ENCODE measurements at places on chromosomes 5 and 9.

DNA sequence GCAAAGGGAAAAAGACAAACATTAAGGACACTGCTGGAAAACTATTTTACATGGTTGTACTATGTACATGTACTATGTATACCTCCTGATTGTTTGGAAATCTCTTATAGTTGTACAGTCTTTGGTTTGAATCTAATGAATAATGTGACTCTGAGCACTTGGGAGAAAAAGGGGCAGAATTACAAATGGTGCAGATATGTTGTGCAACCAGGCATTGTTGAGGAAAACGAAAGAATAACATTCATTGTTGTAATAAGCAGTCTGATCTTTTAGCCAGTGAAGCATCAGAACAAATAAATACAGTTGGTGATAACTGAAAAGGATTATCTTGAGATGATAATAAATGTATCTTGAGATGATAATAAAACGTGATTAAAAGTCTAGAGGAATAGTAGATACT is 87.2 kb downstream of the CSNK1G3 start:
- no peak for DNase-seq

DNA sequence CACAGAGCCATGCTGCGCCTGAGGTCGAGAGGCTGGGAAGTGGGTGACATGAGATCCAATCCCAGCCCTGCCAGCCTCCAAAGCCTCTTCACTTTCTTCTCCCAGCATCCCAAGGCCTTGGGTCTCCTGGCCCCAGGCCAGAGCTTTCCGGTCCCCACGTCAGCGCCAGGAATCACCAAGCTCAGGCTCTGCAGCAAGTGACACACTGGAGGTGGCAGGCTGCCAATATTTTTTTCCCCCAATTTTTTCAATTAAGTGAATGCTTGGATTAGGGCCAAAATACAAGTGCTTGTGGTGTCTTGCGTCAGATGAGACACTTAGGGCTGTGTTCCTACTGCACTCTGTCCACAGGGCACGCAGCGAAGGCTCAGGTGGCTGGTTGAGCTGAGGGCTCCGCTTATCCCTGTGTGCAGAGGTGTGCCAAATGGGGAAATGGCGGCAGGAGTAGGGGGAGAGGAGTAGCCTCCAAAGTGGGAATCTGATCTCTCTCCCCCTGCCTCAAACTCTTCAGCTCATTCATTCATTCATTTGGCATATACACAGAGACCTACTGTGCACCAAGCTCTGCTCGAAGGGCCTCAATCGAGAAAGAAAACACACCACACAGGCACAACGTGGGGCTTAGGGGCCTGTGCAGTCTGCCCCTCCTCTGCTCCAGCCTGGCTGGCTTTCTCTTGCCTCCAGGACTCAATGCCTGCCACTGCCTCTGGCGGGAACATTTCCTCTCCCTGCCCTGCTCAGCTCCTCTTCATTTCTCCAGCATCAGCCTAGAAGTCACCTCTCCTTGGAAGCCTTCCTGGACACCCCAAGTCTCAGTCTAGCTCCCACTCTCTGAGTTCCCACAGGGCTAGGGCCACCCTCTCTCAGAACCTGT is 16.6 kb downstream of the SH3PXD2B start:
- DNase-seq = no peak

DNA sequence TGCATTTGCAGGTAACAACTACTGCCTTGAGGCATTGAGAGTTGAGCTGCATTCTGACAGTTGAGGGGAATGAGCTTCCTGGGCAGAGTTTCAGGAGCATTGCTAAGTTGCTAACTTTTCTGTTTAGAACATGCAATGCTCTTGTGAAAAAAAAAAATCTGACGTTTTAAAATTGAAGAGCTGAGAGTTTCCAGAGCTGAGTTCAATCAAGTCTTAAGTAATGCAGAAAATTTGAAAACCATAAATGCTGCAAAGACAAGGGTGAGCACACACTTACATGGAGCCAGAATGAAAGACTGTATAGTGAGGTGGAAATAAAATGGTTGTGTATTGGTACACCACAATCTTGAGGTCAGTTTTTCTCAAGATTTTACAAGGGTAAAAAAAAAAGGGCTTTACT is 166.0 kb downstream of the GABRB2 start:
- no peak for DNase-seq

- no peak for DNase-seq
Observed at GRCh38 chr9:74498621-74499095, 1.5 kb downstream of the RORB start.

DNA sequence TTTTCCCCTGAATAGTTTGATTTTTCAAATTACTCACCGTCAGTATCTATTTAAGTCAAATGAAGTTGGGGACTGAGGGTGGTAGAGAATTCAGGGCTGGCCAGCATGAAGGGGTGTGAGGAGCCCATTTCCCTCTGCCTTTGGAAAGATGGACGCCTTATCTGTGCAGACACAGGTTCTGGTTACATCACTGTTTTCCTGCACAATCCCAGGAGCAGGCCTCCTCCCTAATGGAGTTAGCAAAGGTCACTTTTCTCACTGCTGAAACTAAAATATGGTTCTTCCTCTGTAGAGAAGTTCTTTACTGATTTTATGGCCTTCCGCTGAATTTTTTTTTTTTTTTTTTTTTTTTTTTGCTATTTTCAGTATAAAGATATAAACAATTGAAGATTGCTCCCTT is 69.1 kb downstream of the FOXD1 start:
- DNase-seq = no peak

GRCh38 chr5:132915681-132916080 is 42.2 kb downstream of the LEAP2 start:
- DNase-seq = no peak

GRCh38 chr9:69392826-69393225 is 67.8 kb downstream of the ENTREP1 start:
- no peak for DNase-seq

GRCh38 chr9:135474915-135475314 is 4.7 kb upstream of the PPP1R26 start:
- no peak for DNase-seq

- DNase-seq = no peak
Observed at GRCh38 chr9:69388596-69388995, 63.6 kb downstream of the ENTREP1 start.

GRCh38 chr5:156186760-156187159 is 140.2 kb upstream of the SGCD start:
- DNase-seq = no peak

DNA sequence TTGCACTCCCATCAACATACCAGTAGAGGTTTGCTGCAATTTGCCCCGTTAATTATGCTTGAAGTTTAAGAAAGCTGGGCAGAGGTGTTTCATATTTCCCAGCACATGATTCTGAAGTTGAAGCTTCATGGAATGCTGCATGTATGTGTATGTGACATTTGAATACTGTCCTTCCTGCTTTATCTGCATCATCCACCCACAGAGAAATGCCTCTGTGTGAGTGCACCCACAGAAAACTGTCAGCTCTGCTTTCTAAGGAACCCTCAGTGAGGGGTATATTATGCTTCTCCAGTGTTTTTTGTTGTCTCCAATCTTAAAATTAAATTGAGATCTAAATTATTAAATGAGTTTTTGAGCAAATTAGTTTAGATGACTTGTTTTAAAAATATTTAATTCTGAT is 358.1 kb upstream of the PIK3R1 start:
- DNase-seq = no peak

DNA sequence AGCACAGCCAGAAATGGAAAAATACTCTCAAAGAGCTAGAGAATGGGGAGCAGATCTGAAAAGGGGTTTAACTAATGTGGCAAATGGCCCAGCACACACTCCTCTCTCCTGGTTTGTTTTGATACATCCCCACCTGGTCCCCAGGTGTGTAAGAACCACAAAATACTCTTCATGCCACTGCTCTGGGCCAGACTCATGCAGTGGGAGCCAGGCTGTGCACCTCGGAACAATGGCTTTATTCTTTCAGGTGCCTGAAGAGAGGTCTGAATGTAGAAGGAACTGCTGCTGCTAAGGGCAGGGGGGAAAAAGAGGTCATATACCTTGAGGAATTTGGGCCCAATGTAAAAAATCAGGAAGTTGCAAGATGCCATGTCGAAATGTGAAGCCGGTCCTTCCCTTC is 123.9 kb upstream of the ADAMTSL1 start:
- DNase-seq = no peak

- DNase-seq = no peak
Observed at GRCh38 chr9:114968671-114969070, 38.3 kb upstream of the TNFSF8 start.

DNA sequence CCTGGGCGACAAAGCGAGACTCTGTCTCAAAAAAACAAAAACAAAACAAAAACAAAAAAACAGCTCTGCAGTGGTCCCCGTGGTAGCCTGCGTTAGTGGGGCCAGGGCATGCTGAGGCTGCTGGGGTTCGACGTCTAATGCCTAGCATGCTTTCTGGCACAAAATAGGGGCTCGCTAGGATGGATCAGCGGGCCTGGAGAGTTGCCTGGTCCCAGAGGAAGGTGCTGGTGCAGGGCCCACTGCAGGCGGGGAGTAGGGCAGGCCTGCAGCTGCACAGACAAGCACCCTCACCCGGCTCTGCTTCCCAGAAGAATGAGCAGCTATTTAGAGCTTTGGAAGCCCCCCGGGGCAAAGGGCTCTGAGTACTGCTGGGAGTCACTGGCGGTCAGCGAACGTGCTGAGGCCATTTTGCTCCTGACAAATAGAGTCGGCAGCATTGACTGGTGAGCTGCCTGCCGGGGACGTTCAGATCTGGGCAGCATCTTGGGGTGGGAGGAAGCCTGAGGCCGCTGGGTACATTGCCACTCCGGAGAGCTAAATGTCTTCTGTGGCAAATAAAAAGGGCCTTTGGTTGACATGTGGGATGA is 126.7 kb downstream of the OLFM1 start:
- DNase-seq = no peak

DNA sequence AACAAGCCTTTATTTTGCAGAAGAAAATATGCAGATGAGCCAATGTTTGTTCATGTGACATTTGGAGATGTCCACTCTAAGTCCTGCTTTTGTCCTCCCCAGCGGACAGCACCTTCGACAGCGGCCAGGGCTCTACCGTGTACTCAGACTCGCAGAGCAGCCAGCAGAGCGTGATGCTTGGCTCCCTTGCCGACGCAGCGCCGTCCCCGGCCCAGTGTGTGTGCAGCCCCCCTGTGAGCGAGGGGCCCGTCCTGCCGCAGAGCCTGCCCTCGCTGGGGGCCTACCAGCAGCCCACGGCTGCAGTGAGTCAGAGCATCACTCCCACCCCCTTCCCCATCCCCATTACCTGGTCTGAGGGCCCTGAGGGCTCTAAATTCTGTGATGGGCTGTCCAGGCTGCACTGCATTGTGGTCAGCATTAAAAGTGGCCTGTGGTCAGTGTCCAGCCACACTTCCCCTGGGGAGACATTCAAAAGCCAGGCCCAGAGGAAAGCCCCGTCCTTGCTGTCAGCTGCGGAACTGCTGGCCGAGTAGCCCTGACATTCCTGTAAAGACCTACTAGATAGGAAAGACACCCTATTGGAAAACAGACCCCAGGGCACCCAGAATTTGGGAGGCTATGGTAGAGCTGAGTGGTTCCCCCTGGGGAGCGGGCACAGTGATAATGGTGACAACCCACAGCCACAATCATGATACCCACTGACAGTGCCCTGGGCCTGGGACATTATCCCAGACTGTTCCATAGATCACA is 69.0 kb downstream of the WNK2 start:
- no peak for DNase-seq

- no peak for DNase-seq
Observed at GRCh38 chr5:33850100-33850594, 41.6 kb downstream of the ADAMTS12 start.

- DNase-seq = no peak
Observed at GRCh38 chr9:137365056-137365455, 57.9 kb downstream of the EXD3 start.

DNA sequence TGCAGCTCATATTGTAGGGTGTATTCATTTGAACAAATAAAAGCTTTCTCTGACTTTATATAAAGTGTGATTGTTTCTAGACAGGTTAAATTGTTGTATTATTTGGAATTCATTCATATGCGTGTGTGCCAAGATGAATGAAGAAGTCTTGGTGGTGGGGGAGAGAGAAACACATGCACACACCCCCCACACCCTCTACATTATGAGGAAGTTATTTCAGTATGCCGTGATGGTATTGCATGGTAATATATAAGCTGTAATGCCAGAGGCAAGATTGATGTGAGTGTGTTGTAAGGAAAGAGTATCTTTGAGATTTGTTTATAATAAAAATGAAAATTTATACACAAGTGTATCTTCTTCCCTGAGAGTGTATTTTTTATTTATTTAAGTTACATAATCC is 71.0 kb downstream of the IPO11 start:
- no peak for DNase-seq

DNA sequence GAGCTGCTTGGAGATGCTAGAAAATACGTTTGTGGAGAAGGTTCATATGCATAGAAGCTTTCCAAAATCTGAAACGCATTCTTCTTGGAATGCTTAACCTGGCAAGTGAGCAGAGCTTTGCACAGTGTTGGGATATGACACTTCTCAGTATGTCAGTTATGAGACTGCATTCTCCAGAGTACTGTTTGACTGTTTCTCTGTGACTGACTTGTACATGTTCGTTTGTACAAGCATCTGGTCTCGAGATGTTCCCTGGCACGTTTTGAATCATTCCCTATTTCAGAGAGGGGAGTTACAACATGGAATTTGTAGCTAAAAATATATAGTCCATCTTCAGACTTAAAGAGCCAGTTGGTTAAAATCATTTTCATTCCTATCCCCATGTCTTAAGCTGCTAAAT is 272.4 kb downstream of the ARRDC3 start:
- no peak for DNase-seq

DNA sequence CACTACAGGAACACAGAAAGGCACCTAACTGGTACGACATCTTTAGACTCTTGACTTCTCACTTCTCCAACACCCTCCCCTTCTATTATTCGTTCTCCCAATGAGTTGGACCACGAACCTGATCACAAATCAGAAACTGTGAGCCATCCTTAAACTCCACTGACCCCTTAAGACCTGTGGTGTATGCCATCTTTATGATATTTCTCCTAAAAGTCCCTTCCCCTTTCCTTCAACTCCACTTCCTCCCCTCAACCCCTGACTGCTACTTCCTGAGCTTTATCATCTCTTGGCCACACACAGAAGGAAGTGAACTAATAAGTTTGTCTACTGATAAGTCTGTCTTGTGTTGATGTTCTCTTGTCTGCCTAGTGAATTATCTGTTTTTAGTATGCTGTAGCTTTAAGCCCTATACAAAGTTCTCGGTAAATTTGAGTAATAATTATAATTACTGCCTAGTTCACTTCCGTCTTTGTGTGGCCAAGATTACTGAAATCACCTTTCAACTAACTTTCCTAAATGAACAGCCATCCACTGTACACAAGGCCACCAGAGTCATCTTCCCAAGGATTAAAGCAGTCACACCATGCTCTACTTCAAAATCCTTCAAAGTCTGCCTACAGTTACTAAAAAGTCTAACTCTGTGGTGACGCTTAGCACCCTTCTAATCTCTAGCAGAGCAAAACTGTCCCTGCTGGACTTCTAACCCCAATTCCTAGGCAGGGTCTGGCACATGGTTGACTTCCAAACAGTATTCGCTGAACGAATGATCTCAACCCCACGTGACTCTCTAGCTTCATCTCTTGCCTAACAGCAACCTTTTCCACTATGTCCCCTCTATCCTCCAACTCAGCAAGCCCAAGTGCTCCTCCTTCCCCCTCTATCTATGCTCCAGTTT is 23.2 kb downstream of the ELOVL7 start:
- DNase-seq = no peak

DNA sequence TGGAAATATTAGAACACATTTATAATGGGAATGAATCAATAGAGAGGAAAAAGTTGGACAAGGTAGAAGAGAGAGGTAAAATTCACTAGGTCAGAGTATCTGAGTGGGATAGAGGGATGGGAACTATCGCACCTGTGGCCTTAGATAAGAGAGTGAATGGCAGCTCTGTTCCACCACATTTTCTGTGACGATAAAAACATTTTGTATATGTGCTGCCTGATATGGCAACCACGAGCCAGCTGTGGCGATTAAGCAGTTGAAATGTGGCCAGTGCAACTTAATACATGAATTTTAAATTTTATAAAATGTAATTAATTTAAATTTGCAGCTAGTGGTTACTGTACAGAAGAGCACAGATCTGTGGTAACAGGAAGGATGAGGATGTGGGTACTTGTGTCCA is 46.7 kb downstream of the ZNF354A start:
- DNase-seq = no peak
